Osteocyte (in vitro differentiated cells): ENCODE measurements at places on chromosomes 6 and 20.

GRCh38 chr20:15045246-15045645 is 707.8 kb upstream of the FLRT3 start:
- DNase-seq, result no peak

DNA sequence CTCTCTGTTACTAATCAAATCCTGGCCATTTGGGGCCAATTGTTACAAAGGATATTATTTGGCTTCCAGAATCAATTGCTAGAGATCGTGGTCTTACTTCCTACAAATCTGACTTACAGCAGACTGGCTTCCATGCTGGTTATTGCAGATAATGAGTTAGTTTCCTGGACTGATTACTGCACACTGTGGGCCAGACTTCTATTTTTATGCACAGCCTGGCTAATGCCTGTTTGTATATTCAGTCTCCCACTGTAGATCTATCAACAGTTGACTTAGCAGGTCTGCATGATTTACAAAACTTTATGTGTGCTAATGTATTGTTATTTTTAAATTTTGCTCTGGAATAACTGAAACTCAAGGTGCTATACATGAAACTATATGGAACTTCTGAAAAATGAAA is 25.8 kb upstream of the FBXL4 start:
- no peak for DNase-seq

DNA sequence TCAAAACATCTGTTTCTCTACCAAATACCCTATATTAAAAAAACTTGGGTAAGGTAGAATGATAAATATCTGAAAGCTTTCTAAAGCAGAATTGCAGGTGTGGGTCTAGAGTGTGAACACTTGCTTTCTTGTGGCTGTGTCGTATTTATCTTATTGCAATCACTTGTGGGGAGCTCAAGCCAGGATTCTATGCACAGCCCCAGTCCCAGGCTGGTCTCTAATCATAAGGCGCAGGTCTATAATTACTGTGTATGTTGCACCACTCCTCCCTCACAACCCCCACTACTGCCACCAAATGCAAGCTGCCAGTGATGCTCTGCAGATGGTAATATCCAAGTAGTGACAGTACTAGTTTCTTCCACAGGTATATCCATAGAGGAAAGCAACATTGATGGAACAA is 2.2 kb upstream of the E2F3 start:
- DNase-seq, result no peak

DNA sequence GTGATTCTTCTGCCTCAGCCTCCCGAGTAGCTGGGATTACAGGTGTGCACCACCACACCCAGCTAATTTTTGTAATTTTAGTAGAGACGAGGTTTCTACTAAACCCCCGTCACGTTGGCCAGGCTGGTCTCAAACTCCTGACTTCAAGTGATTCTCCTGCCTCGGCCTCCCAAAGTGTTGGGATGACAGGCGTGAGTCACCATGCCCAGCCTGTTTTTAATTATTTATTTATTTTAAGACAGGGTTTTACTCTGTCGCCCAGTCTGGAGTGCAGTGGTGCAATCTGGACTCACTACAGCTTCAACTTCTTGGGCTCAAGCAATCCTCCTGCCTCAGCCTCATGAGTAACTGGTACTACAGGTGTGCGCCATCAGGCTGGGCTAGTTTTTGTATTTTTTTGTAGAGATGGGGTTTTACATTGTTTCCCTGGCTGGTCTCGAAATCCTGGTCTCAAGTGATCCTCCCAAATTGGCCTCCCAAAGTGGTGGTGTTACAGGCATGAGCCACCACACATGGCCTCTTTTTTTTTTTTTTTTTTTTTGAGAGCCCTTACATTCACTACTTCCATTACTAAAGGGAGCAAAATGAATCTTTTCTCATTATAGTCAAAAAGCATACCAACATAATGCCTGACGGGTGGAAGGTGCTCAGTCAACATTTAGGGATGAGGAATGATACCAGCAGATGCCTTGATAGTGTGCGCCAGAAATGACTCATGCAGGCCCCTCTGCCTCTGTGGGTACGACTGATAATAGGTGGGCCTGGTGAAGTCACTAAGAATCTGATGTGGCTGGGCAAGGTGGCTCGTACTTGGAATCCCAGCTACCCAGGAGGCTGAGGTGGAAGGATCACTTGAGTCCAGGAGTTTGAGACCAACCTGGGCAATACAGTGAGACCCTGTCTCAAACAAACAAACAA is 17.8 kb upstream of the RALGAPB start:
- no peak for DNase-seq

GRCh38 chr20:59032713-59033059 is 551 bp upstream of the ATP5F1E start:
- DNase-seq, result no peak

GRCh38 chr6:3194535-3195419 is 32.7 kb downstream of the TUBB2B start:
- no peak for DNase-seq

- DNase-seq, result no peak
Measured at GRCh38 chr6:20631549-20631924, 97.3 kb downstream of the CDKAL1 start.

GRCh38 chr6:139752086-139752485 is 377.6 kb upstream of the CITED2 start:
- DNase-seq, result no peak

- DNase-seq, result no peak
Measured at GRCh38 chr6:27507041-27507956, 34.4 kb upstream of the ZNF184 start.

DNA sequence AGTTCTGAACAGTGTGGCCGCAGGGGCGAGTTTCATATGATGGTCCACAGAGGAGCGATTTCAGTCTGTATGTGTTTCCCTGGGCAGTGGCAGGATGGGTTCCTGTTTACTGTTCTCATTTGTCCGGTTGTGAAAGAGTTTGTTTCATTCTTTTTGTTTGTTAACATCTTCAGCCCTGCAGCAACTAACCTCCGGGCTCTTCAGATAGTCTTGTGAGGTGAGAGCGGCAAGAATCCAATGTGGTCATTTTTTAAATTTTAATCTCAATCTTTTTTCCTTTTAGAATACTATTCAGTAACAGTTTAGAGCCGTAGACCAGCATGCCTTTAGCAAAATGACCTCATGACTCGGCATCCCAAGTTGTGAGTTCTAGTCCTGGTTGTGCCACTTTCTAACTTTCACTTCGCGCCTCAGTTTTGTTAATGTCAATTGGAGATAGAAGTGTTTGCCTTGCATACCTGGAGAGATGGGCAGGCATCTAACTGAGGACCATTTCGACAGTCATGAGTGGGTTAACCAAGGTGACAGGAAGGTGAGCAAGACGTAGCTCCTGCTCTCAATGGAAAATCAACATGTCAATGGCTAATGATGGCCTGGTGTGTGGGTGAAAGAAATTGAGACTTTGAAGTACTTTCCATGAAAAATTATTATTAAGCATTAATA is 38.5 kb upstream of the PXDC1 start:
- DNase-seq, result no peak

- DNase-seq, result no peak
Measured at GRCh38 chr6:145736661-145737144, 1.4 kb upstream of the EPM2A start.

- DNase-seq, result no peak
Measured at GRCh38 chr20:32651537-32651936, 22.2 kb downstream of the C20orf203 start.

DNA sequence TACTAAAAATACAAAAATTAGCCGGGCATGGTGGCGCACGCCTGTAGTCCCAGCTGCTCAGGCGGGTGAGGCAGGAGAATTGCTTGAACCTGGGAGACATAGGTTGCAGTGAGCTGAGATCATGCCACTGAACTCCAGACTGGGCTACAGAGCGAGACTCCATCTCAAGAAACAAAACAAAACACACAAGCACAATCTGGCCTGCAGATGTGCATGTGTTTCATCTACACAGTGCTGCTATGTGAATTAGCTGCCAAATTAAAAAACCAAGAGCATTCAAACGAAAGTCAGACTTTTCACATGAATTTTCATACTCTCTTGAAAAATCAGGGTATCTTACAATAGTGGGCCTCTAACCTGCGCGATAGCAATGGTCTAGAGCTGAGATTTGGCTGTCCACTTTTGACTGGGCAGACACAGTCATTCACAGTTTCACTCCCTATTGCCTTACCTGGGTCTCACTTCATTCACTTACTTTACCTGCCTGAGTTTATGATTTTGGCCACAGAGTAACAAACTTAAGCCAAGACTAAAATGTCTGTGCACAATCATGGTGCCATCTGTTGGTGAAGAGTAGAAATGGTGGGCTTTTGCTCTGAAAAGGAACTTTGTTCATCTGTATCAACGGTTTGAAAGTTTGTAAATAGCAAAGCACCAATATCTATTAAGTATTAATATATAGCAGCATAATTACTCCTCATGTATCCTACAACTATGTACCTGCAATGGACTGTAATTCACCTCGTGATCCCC is 138.5 kb upstream of the UST start:
- no peak for DNase-seq

- no peak for DNase-seq
Measured at GRCh38 chr20:51678026-51678697, 90.0 kb downstream of the ATP9A start.

DNA sequence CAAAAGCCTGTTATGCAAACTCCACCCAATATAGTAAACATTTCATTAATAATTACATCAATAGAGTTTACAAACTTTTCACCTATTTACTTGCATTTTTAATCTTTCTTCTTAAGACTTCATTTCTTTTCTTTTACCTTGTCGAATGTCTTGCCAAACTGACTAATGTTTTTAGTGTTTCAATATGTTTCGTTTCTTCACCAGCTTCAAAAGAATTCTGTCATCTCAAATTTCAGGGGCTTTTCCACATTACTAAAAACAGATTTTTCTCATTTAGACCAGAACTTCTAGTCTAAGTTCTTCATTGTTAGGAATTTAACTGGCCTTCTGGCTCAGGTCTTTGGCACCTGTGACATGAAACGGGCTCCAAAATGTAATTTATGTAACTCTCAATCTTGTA is 196.5 kb downstream of the ARHGAP18 start:
- no peak for DNase-seq

GRCh38 chr6:15389765-15390723 is 144.2 kb downstream of the JARID2 start:
- no peak for DNase-seq

- no peak for DNase-seq
Measured at GRCh38 chr6:3305831-3306230, 47.1 kb downstream of the PSMG4 start.

DNA sequence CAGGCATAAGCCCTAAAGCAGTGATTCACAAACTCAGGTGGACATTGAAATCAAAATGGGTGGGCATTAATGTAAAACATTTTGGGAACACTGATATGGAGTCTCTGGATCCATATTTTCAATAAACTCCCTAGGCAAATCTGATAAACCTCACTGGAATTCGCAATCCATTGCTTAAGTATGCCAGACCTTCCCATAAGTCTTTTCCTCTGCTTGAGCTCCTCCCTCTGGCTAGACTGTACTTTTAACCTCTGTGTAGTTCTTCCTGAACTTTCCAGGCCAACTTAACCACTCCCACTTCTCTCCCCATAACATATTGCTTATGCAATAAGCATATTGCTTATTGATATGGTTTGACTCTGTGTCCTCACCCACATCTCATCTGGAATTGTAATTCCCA is 629.7 kb upstream of the IMPG1 start:
- no peak for DNase-seq

DNA sequence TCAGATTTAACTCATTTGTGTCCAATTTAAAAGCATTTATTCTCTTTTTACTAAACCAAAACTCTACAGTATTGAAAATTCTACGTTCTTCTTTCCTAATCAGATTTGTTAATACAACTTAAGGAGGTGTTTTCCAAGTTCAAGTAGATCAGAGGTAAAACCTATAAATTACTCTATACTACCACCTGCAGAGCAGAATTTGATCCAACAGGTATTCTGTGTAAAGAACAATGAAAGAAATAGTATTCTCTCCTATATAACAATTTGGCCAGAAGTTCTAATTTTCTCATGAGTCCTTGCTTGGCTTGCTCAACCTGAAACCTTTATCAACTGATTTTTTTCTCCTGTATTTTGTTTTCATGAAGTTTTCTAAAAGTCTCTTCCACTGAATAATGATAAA is 28.5 kb upstream of the DST start:
- no peak for DNase-seq

- no peak for DNase-seq
Measured at GRCh38 chr6:16585805-16586204, 175.5 kb downstream of the ATXN1 start.

GRCh38 chr20:33901132-33901523 is 90.0 kb downstream of the CHMP4B start:
- no peak for DNase-seq

DNA sequence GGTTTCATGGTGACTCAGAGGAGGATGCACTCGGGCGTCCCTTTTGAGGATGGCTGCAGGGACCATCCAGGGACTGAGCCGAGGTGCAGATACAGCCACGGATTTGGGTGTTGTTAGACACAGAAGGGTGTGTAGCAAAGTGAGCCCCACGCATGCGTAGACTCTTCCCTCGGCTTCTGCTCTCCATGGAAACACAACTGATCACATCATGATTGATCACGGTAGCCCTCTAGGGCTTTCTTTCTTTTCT is 606 bp upstream of the ULBP1 start:
- no peak for DNase-seq

- DNase-seq, result no peak
Measured at GRCh38 chr6:119720160-119720559, 370.6 kb upstream of the MAN1A1 start.

- no peak for DNase-seq
Measured at GRCh38 chr20:47789764-47790579, 4.7 kb upstream of the SULF2 start.

- no peak for DNase-seq
Measured at GRCh38 chr6:41967312-41968287, 26.0 kb upstream of the CCND3 start.

DNA sequence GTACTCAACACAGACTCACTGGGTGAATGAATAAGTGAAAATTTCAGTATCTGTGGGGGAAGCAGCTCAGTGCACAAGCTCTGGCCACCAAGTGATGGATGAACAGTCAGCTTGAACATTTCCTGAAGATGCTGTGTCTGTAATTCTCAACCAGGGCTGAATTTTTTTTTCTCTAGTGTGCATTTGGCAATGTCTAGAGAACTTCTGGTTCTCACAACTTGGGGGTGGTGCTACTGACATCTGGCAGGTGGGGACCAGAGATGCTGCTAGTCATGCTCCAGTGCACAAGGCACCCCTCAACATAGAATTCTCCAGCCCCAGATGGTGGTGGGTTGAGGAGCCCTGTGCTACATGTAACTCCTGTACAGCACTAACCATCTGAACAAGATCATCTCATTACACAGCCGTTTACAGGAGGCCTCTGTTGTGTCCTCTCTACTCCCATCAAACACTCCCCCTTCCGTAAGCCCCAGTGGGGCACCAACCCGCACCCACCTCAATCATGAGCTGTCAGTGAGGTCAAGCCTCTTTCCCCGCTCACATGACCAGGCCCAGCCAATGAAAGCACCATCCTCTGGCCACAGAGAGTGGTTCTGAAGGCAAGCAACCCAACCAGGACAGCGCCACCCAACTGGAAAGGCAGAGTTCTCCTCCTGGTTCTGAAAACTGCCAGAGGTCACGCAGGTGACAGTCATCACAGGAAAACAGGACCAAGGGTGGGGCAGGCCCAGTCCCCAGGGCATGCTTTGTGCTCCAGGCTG is 103.9 kb upstream of the PMEPA1 start:
- DNase-seq, result no peak

GRCh38 chr6:13229205-13230085 is 98.9 kb downstream of the TBC1D7 start:
- DNase-seq, result no peak

GRCh38 chr6:36347621-36348020 is 10.9 kb upstream of the BNIP5 start:
- DNase-seq, result no peak
